ENCODE measurements at places on chromosomes 3 and 15.

DNA sequence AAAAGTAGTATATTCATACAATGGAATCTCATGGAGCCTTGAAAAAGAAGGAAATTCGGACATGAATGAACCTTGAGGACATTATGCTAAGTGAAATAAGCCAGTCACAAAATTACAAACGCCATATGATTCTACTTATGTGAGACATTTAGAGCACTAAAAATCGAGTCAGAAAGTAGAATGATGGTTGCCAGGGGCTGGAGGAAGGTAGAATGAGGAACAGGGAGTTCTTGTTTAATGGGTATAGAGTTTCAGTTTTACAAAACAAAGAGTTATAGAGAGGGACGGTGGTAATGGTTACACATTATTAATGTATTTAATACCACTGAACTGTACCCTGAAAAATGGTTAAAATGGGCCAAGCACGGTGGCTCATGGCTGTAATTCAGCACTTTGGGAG, 19.5 kb downstream of the UBXN7 start:
- DNase-seq = no peak

GRCh38 chr3:81871358-81872155, 110.1 kb upstream of the GBE1 start:
- DNase-seq = no peak

GRCh38 chr15:26443321-26443720, 329.5 kb downstream of the GABRB3 start:
- DNase-seq = no peak

GRCh38 chr15:69854001-69854400, 243.7 kb downstream of the TLE3 start:
- no peak for DNase-seq

- DNase-seq = no peak
Observed at GRCh38 chr15:49273734-49274318, 103.8 kb downstream of the GALK2 start.

GRCh38 chr3:148930752-148931151, 60.6 kb upstream of the GYG1 start:
- DNase-seq = no peak

GRCh38 chr15:83200589-83200988, 7.0 kb downstream of the HDGFL3 start:
- no peak for DNase-seq

GRCh38 chr15:33392453-33392852, 81.7 kb downstream of the RYR3 start:
- no peak for DNase-seq

DNA sequence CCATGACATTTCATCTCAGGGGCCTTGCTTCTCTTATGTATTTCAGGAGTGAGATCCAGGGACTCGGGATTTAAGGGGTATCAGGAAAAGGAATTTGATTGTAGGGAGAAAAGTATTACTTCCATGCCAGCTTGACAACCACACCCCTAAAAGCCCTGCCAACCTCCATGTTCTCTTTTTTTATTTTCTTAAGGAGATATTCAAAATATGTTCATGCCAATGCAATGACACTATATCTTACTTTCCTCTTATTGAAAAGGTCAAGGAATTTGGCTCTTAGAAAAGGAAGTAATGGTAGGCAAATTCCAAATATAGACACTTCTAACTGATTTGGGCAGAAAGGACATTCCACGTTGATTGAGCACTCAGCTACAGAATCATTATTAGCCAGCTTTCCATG, 407.5 kb upstream of the NECTIN3 start:
- no peak for DNase-seq

DNA sequence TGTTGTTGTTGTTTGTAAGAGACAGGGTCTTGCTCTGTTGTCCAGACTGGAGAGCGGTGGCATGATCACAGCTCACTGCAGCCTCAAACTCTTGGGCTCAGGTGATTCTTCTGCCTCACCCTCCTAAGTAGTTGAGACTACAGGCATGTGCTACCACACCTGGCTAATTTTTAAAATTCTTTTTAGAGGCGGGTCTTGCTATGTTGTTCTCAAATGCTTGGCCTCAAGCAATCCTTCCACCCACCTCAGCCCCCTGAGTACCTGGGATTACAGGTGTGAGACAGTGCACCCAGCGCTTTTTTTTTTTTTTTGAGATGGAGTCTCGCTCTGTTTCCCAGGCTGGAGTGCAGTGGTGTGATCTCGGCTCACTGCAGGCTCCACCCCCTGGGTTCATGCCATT, 46.7 kb downstream of the TMOD3 start:
- DNase-seq = no peak

- no peak for DNase-seq
Observed at GRCh38 chr3:185021256-185021655, 131.6 kb downstream of the C3orf70 start.

DNA sequence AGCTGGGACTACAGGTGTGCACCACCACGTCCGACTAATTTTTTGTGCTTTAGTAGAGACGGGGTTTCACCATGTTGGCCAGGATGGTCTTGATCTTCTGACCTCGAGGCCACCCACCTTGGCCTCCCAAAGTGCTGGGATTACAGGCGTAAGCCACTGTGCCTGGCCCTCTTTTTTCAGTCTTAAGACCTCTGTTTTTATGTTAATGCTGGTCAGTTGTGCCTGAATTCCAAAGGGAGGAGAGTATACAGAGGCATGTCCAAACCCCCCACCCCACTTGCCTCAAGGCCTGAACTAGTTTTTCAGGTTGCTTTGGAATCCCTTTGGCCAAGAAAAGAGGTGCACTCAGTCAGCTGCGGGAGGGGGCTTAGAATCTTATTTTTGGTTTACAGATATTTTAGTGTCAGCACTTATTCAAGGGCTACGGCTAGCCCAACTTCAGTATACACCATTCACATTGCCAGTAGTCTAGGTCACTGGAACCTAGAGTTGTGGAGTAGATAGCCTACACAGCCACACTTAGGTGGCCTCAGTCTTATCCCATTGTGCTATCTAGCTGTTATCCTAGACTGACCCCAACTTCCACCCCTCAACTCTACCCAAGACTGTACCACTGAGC, 128.0 kb upstream of the TPM1 start:
- DNase-seq = no peak

- DNase-seq = no peak
Observed at GRCh38 chr3:171122861-171123260, 96.3 kb upstream of the SLC2A2 start.

- no peak for DNase-seq
Observed at GRCh38 chr15:37891766-37892368, 42.6 kb upstream of the TMCO5A start.

GRCh38 chr3:53996141-53996874, 104.6 kb upstream of the SELENOK start:
- no peak for DNase-seq

GRCh38 chr15:44468709-44469385, 41.4 kb downstream of the CTDSPL2 start:
- no peak for DNase-seq

DNA sequence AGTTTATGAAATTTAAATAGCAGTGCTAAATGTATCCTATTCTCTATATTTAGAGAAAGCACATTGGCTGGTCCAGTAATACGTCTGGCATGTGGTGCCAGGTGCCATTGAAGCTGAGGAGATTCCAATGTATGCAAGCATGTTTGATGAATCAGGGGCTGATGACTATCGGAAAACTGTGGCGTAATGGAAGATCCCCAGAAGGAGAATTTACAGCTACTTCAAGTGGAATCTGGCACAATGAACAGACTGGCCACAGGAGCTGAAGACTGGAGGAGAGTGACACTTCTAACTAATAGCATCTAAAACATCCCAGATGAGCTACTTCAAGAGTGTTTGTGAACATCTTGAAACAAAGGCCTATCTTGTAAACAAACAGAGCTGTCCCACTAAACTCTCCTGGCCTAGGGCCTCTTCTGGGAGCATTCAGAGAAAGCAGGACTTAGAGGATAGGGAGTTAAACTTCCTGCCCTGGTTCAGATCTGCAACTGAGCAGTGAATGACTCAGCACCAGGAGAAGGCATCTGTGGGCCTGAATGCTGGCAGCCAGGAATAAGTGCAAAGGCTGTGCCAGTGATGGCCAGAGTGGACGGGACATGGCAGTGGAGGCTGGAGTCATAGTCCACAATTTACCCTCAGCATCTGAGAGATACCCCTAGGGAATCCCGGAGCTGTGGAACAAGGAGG, 15.2 kb upstream of the ACTC1 start:
- DNase-seq = no peak

GRCh38 chr3:193673845-193674244, 80.8 kb downstream of the OPA1 start:
- DNase-seq = no peak

DNA sequence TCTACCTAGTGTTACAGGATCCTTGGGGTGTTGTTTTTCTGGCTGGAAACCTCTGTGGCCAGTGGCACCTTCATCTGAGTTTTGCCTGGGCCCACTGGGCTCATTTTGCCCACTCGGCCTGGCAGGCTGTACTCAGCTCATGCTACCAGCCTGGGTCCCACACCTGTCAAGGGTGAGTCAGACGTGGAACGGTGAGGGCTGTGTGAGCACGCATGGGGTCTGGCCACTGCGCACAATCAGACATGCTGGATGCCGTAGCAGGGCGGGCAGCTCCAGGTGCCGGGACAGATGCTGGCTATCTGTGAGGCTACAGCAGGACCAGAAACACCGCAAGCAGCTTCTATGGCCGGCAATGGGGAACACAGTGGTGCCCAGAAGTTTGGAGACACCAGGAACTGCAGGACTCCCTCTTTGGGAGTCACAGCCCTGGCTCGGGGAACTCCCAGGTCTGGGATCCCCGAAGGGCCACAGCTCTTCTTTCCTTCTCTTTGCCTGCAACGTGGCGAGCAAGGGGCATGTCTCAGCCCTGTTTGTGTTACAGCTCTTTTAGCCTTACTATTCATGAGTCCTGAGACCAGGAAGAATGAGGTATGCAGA, 35.9 kb upstream of the DNAJC13 start:
- no peak for DNase-seq

DNA sequence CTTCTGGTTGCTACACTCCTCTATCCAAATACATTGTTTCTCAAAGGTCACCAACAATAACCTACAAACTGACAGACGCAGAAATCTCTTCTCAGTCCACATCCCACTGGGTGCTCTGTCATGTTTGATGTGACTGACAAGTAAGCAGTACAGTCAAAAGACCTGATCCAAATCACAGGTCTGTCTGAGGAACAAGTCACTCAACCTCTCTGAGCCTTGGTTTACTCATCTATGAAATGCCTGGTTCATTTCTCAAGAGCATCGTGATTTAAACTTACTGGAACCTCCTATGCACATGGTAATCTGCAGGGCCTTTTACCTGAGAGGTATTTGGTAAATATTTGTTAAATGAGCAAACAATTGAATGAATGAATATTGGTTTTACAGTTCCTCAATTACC, 5.5 kb downstream of the LRRC31 start:
- DNase-seq = no peak

DNA sequence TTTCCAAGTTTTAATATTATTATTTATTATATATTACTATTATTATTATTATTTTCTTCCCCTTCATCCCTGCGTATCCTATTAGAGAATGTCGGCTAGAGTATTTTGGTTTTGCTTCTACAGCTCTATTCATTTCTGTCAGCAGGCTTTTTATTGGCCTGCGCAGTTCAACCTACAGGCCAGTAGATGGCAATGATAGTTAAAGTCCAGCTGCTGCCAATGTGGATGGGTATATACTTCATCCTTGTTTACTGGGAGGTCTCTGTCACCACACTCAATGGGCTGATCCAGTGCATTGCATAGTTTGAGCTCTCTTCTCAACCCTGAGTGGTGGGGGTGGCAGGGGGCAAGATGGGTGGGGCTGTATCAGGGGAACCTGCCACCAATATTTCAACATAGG, 799.8 kb downstream of the NSUN3 start:
- DNase-seq = no peak
